Putamen (tissue), 1 donor: ENCODE measurements at places on chromosomes 13 and 19.

- DNase-seq, result no peak
Measured at GRCh38 chr13:110109910-110110309, 197.0 kb downstream of the COL4A1 start.

- no peak for DNase-seq
Measured at GRCh38 chr13:95382411-95382810, 81.2 kb upstream of the ABCC4 start.

GRCh38 chr13:114067381-114067885, 65.0 kb downstream of the RASA3 start:
- DNase-seq, result no peak

- no peak for DNase-seq
Measured at GRCh38 chr19:19466201-19466600, 49.1 kb downstream of the TSSK6 start.

DNA sequence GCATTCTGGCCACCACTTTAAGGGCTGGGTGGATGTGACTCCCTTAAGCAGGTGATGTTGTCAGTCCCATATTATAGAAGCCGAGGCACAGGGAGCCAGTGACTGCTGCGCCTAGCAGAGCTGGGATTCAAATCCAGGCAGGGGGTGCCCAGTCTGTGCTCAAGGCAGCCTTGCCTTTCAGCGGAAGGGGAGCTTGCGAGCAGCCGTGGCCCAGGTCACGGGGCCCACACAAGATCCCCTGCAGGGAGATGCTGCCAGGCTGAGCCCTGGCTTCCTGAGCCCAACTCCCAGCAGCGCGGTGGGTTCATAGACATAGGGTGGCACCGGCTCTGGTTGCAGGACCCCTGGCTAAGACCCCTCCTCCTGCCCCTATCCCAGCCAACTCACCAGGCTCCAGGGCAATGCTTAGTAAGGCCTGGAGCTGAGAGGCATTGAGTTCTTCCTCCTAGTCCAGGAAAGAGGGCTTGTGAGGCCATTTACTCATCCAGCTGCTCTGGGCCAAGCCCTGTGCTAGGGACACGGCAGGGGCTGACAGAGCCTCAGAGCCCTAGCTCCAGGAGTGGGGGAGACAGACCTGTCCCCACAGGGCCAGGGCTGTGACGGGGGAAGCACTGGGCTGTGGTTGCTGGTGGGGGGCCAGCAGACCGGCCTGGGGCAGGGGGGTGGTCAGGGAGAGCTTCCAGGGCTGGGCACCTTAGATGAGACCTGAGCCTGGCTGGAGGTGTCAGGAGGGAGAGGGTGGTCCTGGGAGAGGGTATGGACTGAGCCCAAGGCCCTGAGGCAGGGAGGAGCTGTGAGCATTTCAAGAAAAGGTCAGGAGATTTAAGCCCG, 9.6 kb downstream of the CAPN12 start:
- no peak for DNase-seq

GRCh38 chr19:43914051-43914450, 21.0 kb downstream of the ZNF45 start:
- DNase-seq, result no peak
